Bronchial epithelial cell (primary cell): ENCODE measurements at places on chromosomes 5 and 9. TPM values are rescaled to one million over a fixed set of nuclear protein-coding genes. Genes with fewer than 3 reads are reported as not detected.

- DNase-seq, result no peak
Measured at GRCh38 chr5:16702964-16703363, 86.2 kb upstream of the RETREG1 start.

DNA sequence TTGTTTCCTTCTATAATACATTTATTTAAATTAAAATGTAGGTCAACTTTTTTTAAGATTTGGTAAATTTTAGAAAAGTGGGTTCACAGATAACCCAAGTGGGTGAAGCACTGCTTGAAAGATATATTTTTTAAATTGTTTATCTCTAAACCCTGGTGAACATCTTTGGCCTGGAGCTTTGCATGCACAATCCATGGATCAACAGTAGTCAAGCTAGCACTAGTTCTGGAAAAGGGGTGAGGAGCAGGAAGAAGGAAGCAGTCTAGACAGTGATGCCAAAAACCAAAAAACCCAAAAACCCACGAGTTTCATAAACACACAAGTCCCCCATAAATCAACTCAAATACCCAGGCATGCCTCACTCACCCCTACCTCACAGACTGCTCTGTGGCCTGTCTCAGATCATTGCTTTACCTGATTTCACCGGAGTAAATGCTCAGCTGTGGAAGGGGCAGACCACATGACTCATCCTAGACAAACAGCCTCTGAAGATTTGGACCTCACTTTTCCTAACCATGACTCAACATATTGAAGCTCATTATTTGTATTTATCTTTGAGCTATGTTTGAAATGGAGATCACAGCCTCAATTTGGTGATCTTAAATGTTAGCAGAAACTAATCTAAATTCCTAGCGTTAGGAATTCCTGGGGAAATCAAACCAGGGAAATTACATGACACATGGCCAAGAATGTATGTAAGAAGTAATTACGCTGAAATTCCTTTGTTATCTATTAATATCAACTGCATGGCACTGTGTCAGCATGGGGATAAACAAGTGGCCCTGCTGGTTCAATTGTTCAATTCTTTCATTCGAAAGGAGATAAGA lies 149.6 kb downstream of the ZNF608 start:
- peak; percentile 92 for DNase-seq

DNA sequence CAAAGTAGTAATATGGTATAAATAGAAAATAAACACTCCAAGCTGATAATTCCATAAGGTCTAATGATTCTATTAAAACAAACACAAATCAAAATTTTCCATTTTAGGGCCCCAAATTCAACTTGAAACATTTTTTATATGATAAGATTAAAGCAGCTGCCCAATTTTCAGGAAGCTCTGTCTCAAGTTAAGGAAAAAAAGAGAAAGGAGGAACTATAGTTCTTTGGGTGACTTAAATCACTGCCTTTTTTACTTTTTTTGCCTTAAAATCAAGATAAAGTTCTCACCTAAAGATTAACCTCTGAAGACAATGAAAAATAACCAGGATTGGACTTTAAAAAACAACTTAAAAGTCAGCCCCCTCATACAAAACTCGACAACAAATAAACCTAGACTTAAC lies 76.0 kb upstream of the IFNE start:
- DNase-seq, result no peak

DNA sequence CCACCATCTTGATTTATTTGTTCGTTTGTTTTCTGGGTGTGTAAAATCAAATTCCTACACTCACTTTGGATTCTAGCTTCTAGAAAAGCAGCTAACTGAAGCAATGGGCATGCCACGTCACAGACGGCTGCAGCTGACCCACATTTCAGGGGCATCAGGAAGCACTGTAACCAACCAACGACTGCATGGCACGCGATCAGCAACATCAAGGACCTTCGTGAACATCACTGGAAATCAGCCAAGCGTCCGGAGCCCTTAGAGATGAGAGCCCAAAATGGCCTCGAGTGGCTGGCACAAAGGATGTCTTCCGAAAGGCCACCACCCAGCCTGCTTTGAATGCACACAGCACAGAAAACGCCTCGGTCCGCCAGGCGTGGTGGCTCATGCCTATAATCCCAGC lies 191.1 kb downstream of the OLFM1 start:
- no peak for DNase-seq

Gene AHRR
- 0.51 and 0.53 TPM in 2 replicates for total RNA-seq

Gene SLC25A2
- total RNA-seq, result 0.13 TPM in 1 of 2 replicates, not detected in the other

Gene CER1
- not detected in 2 replicates for total RNA-seq

Gene PSAT1
- 142 and 241 TPM in 2 replicates for total RNA-seq

DNA sequence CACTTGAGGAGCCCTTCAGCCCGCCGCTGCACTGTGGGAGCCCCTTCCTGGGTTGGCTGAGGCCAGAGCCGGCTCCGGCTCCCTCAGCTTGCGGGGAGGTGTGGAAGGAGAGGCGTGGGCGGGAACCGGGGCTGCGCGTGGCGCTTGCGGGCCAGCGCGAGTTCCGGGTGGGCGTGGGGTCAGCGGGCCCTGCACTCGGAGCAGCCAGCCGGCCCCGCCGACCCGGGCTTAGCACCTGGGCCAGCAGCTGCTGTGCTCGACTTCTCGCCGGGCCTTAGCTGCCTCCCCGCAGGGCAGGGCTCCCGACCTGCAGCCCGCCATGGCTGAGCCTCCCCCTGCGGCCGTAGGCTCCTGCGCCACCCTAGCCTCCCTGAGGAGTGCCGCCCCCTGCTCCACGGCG lies 6.2 kb upstream of the SHB start:
- DNase-seq, result no peak

GRCh38 chr5:91266184-91266705 lies 116.9 kb downstream of the ARRDC3 start:
- DNase-seq, result peak; percentile 78

Gene ATOX1
- total RNA-seq, result 26.9 and 61.4 TPM in 2 replicates

GRCh38 chr9:127166651-127167524 lies 44.5 kb upstream of the ANGPTL2 start:
- DNase-seq, result peak; percentile 94

Gene TEX48
- total RNA-seq, result not detected in 2 replicates

DNA sequence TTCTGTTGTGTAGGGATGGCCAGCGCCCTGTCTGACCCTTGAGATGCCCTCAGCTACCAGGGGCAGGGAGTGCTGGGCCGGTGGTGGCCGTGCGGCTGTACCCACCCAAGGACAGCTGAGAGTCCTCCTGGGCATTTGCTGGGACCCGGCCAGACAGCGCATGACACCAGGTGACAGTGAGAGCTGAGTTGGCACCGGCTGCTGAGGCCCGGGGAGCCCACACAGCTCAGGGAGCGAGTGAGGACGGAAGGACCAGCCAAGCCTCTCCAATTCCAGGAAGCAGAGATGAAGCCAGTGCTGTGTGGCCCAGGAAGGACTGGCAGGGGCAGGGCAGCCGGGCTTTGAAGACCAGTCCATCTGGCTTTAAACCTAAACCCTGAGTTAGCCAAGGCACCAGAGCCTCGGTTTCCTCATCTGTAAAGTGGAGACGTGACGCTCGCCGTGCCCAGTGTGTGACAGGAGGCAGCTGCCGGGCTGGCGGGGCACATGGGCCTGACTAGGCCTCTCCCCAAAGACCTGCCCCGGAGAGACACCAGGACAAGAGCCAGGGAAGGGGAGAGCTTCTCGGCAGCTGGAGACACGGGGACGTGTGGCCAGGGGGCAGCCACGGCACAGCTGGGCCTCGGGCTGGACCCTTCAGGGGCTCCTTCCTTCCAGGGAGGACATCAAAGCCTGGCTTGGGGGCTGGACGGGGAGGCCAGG lies 3.0 kb upstream of the AGPAT2 start:
- DNase-seq, result no peak

- DNase-seq, result peak; percentile 93
Measured at GRCh38 chr5:147417135-147417813, 92.6 kb downstream of the DPYSL3 start.

DNA sequence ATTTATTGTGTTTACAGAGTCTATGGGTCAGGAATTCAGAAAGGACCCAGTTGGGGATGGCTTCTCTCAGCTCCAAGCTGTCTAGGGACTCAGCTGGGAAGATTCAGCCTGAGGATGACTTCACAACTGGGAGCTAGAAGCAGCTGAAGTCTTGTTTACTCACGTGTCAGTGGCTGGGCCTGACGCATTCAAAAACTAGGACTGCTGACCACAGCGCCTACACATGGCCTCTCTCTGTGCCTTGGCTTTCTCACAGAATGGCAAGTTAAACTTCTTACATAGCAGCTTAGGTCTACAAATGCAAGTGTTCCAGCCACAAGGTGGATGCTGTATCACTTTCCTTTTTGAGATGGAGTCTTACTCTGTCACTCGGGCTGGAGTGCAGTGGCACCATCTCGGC lies 16.3 kb upstream of the PPP2CA start:
- DNase-seq, result peak; percentile 27

GRCh38 chr9:92963831-92964606 lies 16.7 kb downstream of the FGD3 start:
- DNase-seq, result no peak

DNA sequence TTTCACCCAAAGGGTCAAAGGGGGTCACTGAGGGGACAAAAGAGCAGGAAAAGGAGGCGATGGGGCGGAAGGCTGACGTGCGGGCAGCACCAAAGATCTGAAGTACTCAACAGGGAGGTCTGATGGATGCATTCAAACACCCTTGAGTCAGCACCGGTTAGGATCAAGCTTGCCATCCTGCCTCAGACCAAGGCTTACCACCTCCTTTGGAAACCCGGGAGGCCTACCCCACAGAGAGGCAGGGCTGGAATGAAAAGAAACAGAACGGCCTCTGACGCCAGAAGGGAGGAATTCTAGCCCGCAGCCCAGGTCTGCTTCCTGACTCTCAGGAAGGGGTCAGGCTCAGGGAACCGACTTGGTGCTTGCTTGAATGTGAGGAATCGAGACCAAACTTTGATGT lies 125.6 kb downstream of the PAPPA start:
- no peak for DNase-seq

GRCh38 chr9:92945796-92946195 lies 1.5 kb upstream of the FGD3 start:
- no peak for DNase-seq

Gene YTHDC2
- total RNA-seq, result 17.1 and 21.5 TPM in 2 replicates

Gene FCHO2
- 10.5 and 20.2 TPM in 2 replicates for total RNA-seq
